Stimulated activated CD8-positive, alpha-beta memory T cell treated with anti-CD3 and anti-CD28 coated beads, Interleukin-2, amount 100 ng/mL, for 1 hour (primary cell): ENCODE measurements at places on chromosomes 12 and 14.

DNA sequence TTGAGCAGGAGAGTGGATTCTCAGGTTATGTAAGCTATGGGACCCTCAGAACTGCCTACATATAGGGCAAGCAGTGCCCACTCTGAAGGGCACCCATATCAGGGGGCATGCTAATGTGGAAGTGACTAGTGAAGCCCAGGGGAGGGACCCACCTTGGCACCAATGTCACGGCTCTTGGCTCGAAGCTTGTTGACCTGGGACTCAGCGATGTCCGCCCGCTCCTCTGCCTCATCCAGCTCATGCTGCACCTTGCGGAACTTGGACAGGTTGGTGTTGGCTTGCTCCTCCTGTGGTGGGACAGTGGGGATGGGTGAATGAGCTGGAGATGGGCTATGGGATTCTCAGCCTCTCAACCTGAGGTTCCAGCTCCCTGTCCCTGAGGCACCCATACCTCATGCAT lies 5.4 kb downstream of the CMTM5 start:
- no peak for DNase-seq

DNA sequence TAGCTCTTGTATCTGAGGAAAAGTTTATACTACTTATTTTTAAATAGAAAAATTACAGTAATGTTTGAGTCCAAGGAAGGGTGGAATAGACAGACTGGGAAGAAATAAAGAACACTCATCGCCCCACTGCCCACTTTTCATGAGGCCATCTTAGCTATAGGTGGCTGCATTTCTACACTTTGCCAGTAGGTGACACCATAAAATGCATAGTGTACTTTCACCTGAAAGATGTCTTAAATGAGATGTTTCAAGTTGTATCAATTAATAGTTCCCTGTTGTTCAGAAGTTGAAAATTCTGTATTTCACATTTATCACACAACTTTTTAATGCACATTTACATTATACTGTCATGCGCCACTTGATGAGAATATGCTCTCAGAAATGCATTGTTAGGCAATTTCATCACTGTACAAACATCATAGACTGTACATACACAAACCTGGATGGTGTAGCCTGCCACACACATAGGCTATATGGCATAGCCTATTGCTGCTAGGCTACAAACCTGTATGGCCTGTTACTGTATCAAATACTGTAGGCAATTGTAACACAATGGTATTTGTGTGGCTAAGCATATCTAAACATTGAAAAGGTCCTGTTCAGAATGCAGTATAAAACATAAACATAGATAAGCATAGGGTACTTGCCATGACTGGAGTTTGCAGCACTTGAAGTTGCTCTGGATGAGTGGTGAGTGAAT lies 27.6 kb downstream of the PMCH start:
- DNase-seq = no peak

DNA sequence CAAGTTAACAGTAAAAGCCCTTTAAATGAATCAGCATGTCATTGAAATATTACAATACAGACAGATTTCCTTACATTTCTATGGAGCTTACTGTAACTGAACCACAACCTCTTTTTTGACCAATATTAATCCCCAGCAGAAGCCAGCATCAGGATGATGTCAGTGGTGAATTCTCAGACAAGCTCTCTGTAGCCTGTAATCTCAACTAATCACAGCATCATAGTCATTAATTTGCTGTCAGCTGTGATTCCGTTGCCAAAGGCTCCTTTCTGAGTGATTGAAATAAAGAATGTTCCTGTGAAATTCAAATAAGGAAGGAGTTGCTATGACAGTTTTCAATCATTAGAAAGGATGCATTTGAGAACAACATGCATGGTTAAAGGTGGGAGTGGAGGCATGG lies 323.1 kb downstream of the PDZRN4 start:
- no peak for DNase-seq

DNA sequence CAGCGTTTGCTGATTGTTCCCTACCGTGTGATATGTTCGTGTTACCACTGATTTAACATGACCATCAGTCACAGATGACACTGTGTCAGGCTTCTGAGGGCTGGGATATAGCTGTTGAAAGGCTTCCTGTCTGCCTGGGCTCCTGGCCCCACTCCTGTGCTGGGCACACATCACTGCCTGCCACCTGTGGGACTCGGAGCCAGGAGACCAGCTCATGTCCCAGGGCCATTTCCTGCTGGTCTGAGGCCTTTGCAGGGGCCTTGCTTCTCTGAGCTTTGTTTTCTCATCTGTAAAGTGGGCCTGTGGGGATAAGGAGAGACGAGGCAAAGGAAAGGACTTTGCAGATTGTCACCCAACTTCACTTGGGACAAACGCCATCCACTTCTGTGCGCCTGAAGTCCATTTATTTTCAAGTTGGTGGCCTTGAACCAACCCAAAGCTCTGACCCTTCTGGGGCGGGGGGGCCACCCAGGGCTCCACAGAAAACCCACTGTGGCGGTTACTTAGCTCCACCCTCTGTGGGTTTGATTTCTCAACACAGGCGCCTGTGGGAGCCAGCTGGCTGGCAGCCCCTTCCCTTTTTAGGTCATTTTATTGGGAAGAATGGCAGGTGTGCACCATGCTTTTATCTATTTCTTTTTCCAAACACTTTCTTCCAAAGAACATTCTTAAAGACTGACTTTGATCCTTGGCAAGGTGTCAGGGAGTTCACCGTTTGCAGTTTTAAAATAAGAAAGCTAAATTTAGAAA lies 54.1 kb downstream of the BEGAIN start:
- DNase-seq = no peak

- DNase-seq = no peak
Measured at GRCh38 chr12:108446766-108447165, 68.3 kb upstream of the FICD start.
